Panc1 (cell line): ENCODE measurements at places on chromosomes 4 and X. TPM values are rescaled to one million over a fixed set of nuclear protein-coding genes. Genes with fewer than 3 reads are reported as not detected.
A peak's percentile ranks its signal among the peaks of the same experiment; 100 is the strongest.

DNA sequence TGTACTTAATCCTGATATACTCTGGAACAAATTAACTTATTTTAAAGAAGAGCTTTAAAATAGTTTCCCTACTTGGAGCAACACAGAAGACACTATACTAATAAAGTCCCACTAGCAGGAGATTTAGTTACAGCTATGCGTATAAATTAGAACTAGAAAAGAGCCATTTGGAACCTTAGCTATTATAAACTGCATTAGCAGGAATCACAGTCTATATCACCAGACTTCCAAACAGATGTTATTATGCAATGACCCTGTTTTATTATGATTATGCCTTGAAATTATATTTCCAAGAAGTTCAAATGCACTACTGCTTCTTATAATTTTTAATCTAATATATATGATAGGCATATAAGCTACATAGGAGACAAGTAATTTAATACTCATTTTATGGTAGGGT, 95.5 kb upstream of the WDR44 start:
- H3K27me3 ChIP-seq, result no peaks in the 10 kb centered on the region
- H3K27ac ChIP-seq, result no peak overlapping the region
- no peak overlapping the region for H3K4me3 ChIP-seq
- no peaks in the 10 kb centered on the region for H3K4me1 ChIP-seq
- H3K36me3 ChIP-seq, result no peaks in the 10 kb centered on the region

DNA sequence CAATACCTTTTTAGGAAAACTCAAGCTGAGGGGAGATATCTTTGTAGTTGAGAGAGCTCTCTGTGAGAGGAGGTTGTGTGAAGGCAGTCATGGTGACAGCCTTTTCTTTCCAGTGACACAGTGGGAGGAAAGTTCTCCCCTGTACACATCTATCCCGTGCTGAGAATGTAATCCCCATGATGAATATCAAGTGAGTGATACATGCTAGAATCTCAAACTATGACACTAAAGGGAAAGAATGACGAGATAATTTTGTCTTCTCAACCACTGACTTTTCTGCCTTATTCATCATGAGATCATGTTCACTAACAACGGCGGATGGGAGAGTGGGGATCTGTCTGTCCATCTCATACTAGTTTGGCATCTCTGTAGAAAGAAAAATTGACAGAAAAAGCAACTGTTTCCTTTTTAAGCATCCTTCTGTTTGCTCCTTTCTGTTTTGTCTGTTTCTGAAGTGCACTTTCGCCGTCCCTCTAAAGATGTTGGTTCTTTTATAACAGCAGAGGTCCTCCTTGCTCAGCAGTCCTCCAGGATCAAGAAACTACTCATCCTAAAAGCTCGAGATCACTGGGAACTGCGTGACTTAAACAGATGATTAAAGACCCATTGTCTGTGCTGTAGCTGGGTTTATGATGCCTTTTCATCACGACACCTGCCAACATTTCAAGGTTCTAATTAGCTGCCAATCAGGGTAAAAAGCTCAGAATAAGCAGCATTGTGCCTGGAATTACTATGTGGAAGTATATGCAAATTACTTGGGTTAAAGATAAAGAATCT, 137.6 kb downstream of the DCK start:
- H3K27ac ChIP-seq, result no peak overlapping the region
- no peaks in the 10 kb centered on the region for H3K27me3 ChIP-seq
- no peaks in the 10 kb centered on the region for H3K36me3 ChIP-seq

DDIT4L gene
- not detected for total RNA-seq

LAP3 gene
- 51.4 TPM for total RNA-seq

IL13RA2 gene
- not detected for total RNA-seq

MAPK10 gene
- total RNA-seq, result 0.85 TPM

DNA sequence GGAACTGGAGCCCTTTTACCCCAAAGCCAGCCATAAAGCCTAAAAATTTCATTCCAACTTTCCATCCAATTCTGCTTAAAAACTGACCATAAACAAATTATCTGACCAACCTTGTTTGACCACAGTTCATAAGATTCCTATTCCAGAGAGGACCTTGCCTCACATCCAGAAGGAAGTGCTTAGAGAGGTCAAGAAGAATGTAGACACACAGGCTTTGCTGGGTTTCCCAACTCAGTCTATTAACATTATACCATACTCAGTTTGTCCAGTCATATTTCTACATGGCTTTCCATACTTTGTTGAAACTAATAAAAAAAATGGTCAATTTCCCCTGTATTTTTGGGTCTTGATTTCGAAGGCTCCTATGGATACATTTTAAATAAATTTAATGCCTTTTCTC, 1522.5 kb downstream of the ARAP2 start:
- H3K4me3 ChIP-seq, result no peak overlapping the region
- no peaks in the 10 kb centered on the region for H3K27me3 ChIP-seq
- H3K27ac ChIP-seq, result no peak overlapping the region
- H3K4me1 ChIP-seq, result no peaks in the 10 kb centered on the region

GRCh38 chrX:110286106-110286505, 31.8 kb downstream of the AMMECR1 start:
- H3K36me3 ChIP-seq, result no peaks in the 10 kb centered on the region; the same call in 1 of the 2 replicates
- H3K4me3 ChIP-seq, result no peak overlapping the region
- H3K27me3 ChIP-seq, result no peaks in the 10 kb centered on the region
- H3K27ac ChIP-seq, result no peak overlapping the region
- DNase-seq, result no peak

- H3K4me1 ChIP-seq, result peaks cover 6% of the 10 kb centered on the region; the same call in 1 of the 2 replicates
- no peak overlapping the region for H3K27ac ChIP-seq
- DNase-seq, result no peak
- H3K27me3 ChIP-seq, result no peaks in the 10 kb centered on the region
- no peaks in the 10 kb centered on the region for H3K36me3 ChIP-seq
These were observed 15.2 kb downstream of the SEPTIN11 start for GRCh38 chr4:76964769-76965168.

TMEM156 gene
- 5.8 TPM for total RNA-seq

DNA sequence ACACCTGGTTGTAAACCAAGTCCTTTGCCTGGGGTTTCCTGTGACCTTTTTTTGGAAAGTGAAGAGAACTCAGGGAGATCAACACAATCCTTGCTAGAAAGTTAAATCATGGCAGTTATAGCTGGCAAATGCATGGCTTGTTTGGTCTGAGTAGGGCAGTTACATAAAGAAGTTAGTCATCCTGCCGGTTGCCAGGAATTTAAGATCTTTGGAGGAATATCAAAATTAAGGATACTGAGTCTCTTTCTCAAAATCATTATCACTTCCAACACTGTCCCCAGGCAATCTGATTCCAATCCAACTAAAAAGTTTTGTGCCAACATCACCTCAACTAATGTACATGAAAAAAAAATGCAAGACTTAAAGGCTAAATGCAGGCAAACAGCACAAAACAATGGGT, 40.3 kb downstream of the C4orf54 start:
- H3K4me3 ChIP-seq, result no peak overlapping the region
- no peak for DNase-seq
- H3K36me3 ChIP-seq, result no peaks in the 10 kb centered on the region; the same call in 1 of the 2 replicates
- H3K4me1 ChIP-seq, result no peaks in the 10 kb centered on the region
- no peak overlapping the region for H3K27ac ChIP-seq

DNA sequence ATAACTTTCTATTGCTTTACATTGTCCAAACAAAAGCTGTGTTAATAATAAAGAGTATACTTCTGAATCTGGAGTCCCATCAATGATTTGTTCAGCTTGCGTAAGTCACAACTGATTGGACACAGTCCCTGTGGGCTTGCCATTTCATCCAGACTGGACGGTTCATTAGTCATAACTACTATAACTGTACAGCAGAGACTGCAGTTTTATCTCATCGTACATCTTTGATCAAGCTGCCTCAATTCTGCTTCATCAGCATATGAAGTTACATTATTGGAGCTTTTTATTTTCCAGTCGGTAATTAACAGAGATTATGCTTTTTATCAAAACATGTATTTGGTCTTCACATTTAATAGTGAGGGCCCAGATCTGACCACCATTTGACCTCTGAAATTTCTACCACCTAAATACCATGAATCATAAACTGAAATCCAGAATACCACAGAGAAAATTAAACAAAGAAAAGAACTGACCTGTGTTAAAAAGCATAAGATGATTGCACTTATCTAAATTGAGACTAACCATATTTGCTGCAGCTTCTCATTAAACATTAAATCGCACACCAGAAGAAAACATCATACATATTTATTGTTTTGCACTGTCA, 12.5 kb upstream of the MAB21L2 start:
- H3K4me1 ChIP-seq, result no peaks in the 10 kb centered on the region; the same call in 1 of the 2 replicates
- H3K27ac ChIP-seq, result no peak overlapping the region
- H3K4me3 ChIP-seq, result no peak overlapping the region
- DNase-seq, result no peak
- H3K27me3 ChIP-seq, result no peaks in the 10 kb centered on the region

CYP4V2 gene
- total RNA-seq, result 1.1 TPM

CENPVL2 gene
- total RNA-seq, result not detected

GRCh38 chr4:147723326-147723725, 8.6 kb upstream of the ARHGAP10 start:
- H3K4me3 ChIP-seq, result no peak overlapping the region
- no peaks in the 10 kb centered on the region for H3K27me3 ChIP-seq
- no peak overlapping the region for H3K27ac ChIP-seq
- H3K4me1 ChIP-seq, result no peaks in the 10 kb centered on the region
- DNase-seq, result no peak
- no peaks in the 10 kb centered on the region for H3K36me3 ChIP-seq

FSTL5 gene
- total RNA-seq, result 0.67 TPM

- no peak overlapping the region for H3K27ac ChIP-seq
- DNase-seq, result peak; percentile 45
- no peaks in the 10 kb centered on the region for H3K27me3 ChIP-seq
- H3K36me3 ChIP-seq, result no peaks in the 10 kb centered on the region
- no peaks in the 10 kb centered on the region for H3K4me1 ChIP-seq
These were observed 62.9 kb downstream of the ANAPC4 start for GRCh38 chr4:25439918-25440477.

CLDN22 gene
- not detected for total RNA-seq

- no peaks in the 10 kb centered on the region for H3K36me3 ChIP-seq
- H3K4me3 ChIP-seq, result no peak overlapping the region
- no peaks in the 10 kb centered on the region for H3K4me1 ChIP-seq
- no peak for DNase-seq
- H3K27me3 ChIP-seq, result no peaks in the 10 kb centered on the region
- H3K27ac ChIP-seq, result no peak overlapping the region
These were observed 147.8 kb downstream of the DEFB131A start for GRCh38 chr4:9592010-9592409.

RAB39B gene
- total RNA-seq, result 2.0 TPM

- no peaks in the 10 kb centered on the region for H3K4me1 ChIP-seq
- no peak overlapping the region for H3K27ac ChIP-seq
- no peak overlapping the region for H3K4me3 ChIP-seq
These were observed 54.4 kb upstream of the GAB1 start for GRCh38 chr4:143282211-143282707.

AREG gene
- total RNA-seq, result 0.54 TPM

- H3K27ac ChIP-seq, result no peak overlapping the region
- no peak for DNase-seq
- no peak overlapping the region for H3K4me3 ChIP-seq
- no peaks in the 10 kb centered on the region for H3K36me3 ChIP-seq
- no peaks in the 10 kb centered on the region for H3K4me1 ChIP-seq
These were observed 165.1 kb downstream of the VSIG4 start for GRCh38 chrX:65874765-65875164.

GRCh38 chrX:152405561-152405960, 45.6 kb downstream of the GABRA3 start:
- no peak overlapping the region for H3K27ac ChIP-seq
- no peak for DNase-seq
- H3K27me3 ChIP-seq, result no peaks in the 10 kb centered on the region

- no peak overlapping the region for H3K4me3 ChIP-seq
- DNase-seq, result no peak
- no peaks in the 10 kb centered on the region; the same call in 1 of the 2 replicates for H3K36me3 ChIP-seq
- no peaks in the 10 kb centered on the region for H3K4me1 ChIP-seq
- H3K27ac ChIP-seq, result no peak overlapping the region
These were observed 738.6 kb upstream of the ADGRL3 start for GRCh38 chr4:60461551-60461950.

SPATA18 gene
- 0.39 TPM for total RNA-seq

GRCh38 chrX:1481636-1482529, 29.2 kb upstream of the ASMTL start:
- no peaks in the 10 kb centered on the region for H3K4me1 ChIP-seq
- peak overlapping the region; percentile 59; the same call in 1 of the 2 replicates for H3K27ac ChIP-seq
- no peak for DNase-seq
- no peaks in the 10 kb centered on the region for H3K27me3 ChIP-seq
- 0 out of 2 replicates have a peak overlapping the region, but pooled peaks have one; percentile 12 for H3K4me3 ChIP-seq

DNA sequence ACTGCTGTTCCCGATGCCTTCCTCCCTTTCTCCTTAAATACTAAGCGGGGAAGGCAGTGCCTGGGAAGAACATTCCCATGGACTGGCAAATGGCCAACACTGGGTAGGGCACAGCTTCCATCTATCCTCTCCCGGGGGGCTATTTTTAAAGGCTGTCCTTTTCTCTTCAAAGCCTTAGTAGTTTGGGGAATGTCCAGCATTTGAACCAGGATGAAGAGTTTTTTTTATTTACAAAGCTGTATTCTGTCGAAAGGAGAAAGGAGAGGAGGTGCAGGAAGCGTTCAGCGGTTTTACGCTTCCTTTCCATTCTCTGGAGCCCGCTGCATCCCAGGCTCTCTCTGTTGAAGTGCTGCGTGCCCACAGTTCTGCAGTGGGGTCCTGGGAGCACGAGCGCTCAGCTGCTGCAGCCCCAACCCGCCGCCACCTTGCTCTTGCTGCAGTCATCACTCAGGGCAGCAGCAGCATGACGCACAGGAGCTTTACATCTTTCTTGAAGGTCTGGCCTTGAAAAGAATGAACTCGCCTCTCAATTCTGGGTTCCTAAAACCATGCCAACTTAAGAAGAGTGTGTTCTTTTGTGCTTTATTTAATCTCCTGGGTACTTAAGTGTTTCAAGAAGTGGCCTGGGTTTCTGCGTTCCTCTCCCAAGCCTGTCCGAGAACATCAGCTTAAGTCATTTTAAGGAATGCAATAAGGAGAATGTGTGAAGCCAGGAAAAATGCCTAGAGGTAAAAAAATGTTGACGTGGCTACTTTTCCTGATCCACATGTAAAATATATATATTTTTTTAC, 427.2 kb downstream of the MAPK10 start:
- no peak for DNase-seq
- H3K4me3 ChIP-seq, result no peak overlapping the region
- no peaks in the 10 kb centered on the region for H3K4me1 ChIP-seq

DNA sequence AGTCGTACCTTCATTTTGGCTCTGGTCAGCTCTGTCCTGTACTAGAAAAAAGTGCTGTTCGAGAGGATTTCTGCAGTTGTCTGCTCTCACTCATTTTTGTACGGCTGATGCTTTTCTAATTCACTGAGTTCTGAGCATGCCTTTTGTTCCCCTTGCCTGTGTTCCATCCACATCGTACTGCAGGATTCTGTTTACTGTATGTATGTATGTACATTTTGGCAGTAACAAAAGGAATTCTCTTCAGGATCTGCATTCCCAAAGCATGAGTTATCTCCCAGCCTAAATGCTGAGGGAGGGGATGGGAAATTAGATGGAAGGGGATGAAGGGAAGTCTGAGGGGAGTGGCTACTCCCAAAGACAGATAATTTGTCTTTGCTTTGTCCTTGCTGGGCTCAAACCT, 87.6 kb downstream of the GBA3 start:
- no peaks in the 10 kb centered on the region for H3K36me3 ChIP-seq
- no peak overlapping the region for H3K4me3 ChIP-seq
- H3K4me1 ChIP-seq, result no peaks in the 10 kb centered on the region
- no peak overlapping the region for H3K27ac ChIP-seq
- DNase-seq, result no peak

HNRNPD gene
- 170 TPM for total RNA-seq
